ENCODE measurements at places on chromosomes 5 and 9.

DNA sequence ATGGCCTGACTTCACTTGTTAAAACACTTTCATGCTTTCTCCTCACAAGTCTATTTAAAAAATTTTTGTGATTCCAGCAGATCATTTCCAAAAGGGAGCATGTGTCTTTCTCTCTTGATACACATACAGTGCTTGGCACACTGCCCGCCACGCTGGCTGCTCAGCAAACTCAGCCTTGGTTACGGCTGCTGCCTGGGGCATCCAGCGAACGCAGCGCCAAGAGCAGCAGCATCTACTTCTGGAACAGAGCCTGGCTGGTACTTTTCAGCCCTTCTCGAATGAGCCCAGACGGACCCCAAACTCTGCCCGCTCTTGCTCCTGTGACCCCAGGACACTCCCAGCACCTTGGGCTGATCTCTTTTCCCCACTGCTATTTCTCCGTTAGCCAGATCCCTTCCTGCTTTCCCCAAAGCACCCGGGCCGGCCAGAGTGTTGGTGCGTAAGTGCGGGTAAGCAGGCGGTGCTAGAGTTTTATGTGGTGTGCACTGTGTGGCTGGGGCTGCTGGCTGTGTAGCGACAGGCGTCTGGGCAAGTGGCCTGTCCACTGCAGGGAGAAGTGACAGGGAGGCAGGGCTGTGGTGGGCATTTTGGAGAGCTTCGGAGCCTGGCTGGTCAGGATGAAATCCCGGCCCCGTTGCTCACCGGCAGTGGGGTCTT is 73.2 kb downstream of the SH3PXD2B start:
- DNase-seq, result peak; percentile 87

DNA sequence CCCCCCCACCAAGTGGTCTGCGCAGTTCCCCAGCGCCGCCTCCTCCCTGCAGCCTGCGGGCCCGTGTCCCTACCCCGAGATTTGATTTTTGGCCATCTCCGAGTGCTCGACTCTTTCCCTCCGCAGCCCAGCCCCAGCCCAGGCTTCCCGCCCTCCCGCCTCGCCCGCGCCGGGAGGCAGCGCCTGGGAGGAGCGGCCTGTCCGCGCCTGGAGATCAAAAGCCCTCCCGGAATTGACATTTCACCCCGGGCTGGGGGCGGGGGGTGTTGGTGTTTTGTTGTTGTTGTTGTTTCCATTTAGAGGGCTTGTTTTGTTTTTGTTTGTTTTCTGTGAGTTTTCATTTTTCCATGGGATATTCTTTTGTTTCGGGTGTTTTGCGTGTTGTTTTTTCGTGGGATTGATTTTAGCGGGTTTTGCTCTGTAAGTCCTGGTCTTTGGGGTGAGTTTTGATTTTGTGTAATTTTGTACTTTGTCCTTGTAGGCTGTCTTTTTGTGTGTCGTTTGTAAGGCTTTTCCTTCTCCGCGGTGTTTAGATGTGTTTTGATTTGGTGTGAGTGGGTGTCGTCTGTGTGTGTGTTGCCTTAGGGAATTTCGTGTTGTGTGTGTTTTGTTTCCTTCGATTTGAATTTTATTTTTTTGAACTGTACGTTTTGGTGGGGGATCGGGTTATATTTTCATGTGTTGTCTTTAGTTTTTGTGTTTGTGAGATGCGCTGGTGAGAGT is 1.7 kb upstream of the PAX5 start:
- DNase-seq, result no peak

DNA sequence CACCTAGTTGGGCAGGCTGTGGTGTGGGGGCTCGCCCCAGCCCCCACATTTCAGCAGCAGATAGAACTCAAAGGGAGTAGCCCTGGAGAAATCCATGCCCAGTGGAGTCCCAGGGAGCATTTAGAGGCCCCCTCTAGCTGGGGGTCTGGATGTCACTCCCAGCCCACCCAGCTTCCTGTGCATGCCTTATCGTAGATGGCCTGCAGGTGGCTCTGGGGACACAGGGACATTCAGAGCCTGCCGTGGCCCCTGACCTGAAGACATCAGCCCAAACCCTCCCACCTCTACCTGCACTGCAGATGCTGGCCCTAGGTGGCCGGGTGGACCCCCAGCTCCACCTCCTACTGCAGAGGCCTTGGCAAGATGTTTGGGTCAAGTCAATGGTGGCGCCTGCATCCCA is 49.0 kb upstream of the LMX1B start:
- no peak for DNase-seq

- DNase-seq, result no peak
Measured at GRCh38 chr5:72647806-72648205, 140.6 kb upstream of the ZNF366 start.

DNA sequence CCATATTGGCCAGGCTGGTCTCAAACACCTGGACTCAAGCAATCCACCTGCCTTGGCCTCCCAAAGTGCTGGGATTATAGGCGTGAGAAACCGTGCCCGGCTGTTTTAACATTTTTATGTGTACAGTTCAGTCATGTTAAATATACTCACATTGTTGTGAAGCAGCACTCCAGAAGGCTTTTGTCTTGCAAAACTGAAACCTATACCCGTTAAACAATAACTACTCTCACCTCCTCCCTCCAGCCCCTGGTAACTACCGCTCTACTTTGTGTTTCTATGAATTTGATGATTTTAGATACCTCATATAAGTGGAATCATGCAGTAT is 23.1 kb upstream of the SHB start:
- DNase-seq, result no peak

DNA sequence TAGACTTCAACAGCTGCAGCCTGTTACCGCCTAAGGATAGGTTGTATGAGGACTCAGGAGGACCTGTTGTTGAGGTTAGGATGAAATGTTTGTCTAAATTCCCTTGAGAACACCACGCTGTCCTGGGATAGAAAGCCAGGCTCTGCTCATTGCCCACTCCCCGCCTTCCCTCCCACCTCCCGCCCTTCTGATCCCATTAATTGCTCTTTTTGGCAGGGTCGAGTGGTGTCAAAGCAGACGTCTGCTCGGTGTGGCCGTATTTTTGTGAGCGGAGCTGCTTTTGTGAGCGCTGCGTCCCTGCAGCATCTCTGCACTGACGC is 62.3 kb downstream of the SPATA31C2 start:
- DNase-seq, result no peak

DNA sequence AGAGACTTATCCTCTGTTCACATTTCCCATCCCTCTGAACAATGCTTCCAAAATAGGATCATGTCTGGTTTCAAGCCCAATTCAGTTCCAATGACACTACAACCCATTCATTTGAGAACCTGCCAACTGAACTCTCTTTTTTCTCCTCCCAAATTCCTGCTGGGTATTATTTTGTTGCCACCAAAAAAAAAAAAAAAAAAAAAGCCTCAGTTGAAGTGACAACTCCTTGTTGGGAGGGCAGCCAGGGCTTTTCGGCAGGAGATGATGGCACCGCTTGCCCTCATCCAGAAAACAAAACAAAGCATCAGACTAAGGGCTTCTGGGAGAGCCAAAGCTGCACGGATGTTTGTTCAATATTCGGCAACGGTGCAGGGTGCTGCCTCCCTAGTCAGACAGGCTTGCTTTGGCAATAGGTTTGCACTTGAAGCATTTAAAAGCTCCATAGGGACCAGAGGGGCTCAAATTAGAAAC is 30.6 kb upstream of the TRIM32 start:
- DNase-seq, result peak; percentile 50

DNA sequence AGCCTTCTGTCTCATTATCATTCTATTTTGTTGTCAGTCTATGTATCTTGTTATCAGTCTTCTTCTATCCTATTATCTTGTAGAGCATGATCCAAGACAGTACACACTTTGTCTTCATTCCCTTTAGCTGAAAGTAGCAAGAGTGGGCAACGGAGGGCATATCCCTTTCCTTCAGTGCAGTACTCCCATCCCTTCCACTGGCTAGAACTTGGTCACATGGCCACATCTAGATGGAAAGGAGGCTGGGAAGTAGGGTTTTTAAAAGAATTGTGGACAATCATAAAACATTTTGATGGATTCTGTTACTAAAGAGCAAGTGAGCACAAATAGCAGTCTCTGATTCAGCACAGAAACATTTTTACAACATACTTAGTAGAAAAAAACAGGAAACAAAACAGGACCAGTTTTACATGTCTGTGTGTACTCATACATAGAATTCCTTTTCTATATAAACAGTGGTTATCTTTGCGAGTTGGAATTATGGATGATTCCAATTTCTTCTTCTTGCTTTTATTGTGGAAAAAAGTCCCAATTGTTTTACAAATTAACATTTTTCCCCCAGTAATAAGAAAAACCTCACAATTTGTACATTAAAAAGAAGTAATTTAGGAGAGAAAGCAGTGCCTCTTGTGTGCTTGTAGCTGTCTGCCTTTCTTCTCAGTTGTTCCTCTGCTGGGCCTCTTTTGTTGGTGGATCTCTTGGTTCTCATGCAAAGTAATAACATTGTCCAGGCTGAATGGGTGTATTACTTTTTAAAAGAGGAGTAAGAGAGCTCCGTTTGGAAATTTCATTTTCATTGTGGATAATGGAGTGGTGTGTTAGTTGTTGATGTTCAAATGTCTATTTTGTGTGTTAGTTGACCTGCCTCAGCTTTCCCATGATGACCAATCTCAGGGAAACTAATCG is 410.9 kb upstream of the TRPC7 start:
- DNase-seq, result no peak

- no peak for DNase-seq
Measured at GRCh38 chr5:148033134-148033533, 30.6 kb upstream of the SPINK5 start.

DNA sequence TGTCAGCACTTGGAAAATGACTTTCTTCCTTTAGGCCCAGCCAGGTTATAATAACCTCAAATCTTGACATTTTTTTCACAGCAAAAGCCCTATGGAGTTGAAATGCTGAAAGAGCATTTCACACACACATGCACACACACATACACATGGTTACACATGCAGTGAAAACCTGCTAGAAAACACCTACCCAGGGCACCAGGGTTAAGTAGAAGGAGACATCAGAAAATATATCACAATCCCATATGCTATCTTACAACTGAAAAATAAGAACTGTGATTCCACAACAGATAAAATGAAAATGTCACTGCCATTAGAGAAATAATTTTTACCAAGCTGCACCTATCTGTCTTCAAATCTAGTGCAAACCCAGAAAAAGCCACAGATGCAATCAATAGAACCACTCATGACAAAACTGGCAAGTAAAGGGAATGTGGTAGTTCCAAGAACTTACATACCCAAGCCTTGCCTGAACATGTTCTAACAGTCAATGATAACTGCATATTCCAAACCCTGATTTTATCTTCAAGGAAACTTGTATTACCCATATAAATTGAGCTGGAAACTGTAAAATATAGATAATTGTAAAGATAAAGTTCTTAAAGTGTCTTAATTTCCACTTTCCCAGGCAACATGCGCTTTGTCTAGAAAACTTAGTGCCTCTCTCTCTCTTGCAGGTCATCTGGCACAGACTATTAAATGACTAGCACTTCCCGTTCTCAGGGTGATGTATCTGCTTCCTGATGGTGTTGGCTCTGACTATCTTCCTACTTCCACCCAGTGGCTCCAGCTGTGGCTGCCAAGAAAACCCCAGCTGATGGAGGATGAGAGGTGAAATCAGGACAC is 250.2 kb upstream of the PTGER4 start:
- DNase-seq, result peak; percentile 29

GRCh38 chr5:90807496-90807895 is 248.9 kb downstream of the ADGRV1 start:
- DNase-seq, result no peak

- no peak for DNase-seq
Measured at GRCh38 chr5:107224272-107224671, 446.5 kb downstream of the EFNA5 start.

DNA sequence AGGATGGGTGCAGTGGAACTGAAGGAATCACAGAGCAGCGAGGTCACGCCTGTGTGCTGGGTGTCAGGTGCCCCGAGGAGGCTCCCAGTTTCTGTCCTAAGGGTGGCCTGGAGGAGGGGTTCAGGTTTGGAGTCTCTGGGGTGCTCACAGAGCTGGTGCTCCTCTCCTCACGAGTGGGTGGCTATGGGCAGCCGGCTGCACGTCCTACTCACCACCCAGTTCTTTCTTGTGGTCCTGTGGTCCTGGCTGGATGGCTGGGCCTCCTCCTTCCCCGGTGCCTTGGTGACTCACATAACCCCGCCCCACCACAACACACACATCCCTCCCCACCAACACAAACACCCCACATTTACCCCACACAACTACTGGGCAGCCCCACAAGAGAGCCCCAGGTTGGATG is 9.9 kb upstream of the PTGS1 start:
- no peak for DNase-seq

- no peak for DNase-seq
Measured at GRCh38 chr9:128493424-128493823, 11.1 kb upstream of the GLE1 start.

DNA sequence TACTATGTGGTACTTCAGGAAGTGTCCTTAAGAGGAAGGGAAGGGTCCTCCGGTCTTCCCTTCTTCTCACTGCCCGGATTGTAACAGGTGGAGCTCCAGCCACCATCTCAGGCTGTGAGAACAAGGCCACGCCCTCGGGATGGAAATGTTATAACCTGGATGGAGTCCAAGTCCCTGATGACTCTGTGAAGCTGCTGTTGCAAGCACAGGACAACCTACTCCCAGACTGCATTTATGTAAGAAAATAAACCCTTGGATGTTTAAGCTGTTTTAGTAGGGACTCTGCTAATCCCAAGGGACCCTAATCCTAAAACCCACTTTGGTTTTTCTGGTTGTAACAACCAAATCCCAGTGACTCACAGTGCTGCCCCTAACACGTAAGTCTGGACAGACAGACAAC is 221.6 kb downstream of the ACTL7B start:
- peak; percentile 37 for DNase-seq

- DNase-seq, result no peak
Measured at GRCh38 chr9:128106181-128106939, 21.2 kb downstream of the PTGES2 start.

- DNase-seq, result no peak
Measured at GRCh38 chr9:124894035-124894740, 32.3 kb downstream of the ARPC5L start.

GRCh38 chr9:96256800-96257199 is 45.2 kb downstream of the HSD17B3 start:
- DNase-seq, result no peak

GRCh38 chr9:123316053-123316718 is 39.8 kb upstream of the CRB2 start:
- no peak for DNase-seq

DNA sequence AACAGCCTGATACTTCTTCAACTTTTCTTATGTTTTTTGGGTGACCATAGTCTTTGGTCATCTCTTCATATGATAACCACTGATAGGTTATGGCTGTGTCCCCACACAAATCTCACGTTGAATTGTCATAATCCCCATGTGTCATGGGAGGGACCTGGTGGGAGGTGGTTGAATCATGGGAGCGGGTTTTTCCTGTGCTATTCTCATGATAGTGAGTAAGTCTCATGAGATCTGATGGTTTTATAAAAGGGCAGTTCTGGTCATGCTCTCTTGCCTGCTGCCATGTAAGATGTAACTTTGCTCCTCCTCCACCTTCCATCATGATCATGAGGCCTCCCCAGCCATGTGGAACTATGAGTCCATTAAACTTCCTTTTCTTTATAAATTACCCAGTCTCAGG is 8.7 kb downstream of the RHOBTB3 start:
- no peak for DNase-seq

- DNase-seq, result no peak
Measured at GRCh38 chr9:120307599-120307998, 272.4 kb downstream of the CDK5RAP2 start.

- DNase-seq, result no peak
Measured at GRCh38 chr9:121759996-121760395, 108.6 kb downstream of the DAB2IP start.

- no peak for DNase-seq
Measured at GRCh38 chr5:133354323-133355185, 257.8 kb downstream of the FSTL4 start.

- peak; percentile 33 for DNase-seq
Measured at GRCh38 chr5:86439593-86440110, 178.1 kb upstream of the COX7C start.
